Stimulated activated CD8-positive, alpha-beta memory T cell treated with anti-CD3 and anti-CD28 coated beads, Interleukin-12 subunit alpha, Interleukin-12 subunit beta, amount 100 ng/mL, for 1 hour (primary cell): ENCODE measurements at places on chromosomes 2 and 18.
A peak's percentile ranks its signal among the peaks of the same experiment; 100 is the strongest.

- no peak for DNase-seq
Measured at GRCh38 chr18:7657050-7657449, 89.9 kb downstream of the PTPRM start.

GRCh38 chr2:55092439-55092838 is 42.2 kb upstream of the RTN4 start:
- DNase-seq: no peak

- DNase-seq: no peak
Measured at GRCh38 chr2:169077674-169078240, 8.4 kb downstream of the DHRS9 start.

DNA sequence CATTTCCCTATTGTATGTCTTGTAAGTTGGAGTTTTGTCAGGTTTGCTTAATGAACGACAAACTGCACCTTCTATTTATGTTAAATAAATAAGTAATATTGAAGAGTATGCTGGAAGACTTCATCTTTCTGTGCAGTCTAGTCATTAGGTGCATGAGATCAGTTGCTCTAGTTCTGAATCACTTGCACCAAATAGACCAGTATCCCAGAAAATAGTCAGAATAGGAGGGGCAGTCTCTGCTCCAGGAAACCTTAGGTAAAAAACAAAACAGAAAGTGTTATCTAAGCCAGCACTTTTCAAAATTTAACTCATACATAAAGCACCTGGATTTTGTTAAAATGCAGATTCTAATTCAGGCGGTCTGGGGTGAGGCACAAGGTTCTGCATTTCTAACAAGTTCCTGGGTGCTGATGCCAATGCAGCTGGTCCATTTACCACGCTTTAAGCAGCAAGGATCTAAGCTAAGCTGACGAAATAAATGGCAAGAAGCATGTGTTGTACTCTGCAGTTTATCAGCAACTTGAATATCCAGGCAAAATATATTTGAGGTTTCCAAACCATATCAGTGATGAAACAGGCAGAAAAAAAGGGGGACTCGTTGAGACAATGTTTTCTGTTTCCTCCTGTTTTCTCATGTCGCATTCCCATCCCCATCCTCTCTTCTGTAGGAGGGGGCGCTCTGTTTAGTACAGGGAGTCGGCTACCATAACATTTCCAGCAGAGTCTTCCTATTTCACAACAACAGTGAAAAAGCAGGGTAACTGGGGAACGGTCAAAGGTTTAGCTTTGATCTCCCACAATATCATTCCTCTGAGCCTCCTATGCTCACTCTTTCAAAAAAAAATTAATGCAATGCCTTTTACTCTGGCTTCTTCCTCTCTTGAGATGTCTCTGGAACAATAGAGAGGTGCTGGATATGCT is 106.4 kb downstream of the MBD2 start:
- no peak for DNase-seq

DNA sequence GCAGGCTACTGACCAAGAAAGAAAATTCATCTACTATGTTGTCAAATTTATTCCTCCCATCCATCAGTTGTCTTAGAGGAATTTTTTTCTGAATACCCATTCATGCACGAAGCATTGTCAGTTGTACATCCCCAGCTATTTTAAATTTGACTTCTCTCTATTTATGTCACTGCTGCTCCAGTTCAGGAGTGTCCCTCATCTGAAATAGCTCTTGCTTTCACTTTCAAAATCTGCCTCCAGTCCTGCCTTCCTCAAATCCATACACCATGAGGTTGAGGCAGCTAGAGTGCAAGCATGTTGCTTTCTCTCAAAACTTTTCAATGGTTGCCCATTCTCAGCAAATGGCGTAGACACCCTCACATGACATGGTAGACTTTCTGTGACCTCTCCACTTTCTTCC is 335.4 kb upstream of the CDH2 start:
- DNase-seq: no peak

DNA sequence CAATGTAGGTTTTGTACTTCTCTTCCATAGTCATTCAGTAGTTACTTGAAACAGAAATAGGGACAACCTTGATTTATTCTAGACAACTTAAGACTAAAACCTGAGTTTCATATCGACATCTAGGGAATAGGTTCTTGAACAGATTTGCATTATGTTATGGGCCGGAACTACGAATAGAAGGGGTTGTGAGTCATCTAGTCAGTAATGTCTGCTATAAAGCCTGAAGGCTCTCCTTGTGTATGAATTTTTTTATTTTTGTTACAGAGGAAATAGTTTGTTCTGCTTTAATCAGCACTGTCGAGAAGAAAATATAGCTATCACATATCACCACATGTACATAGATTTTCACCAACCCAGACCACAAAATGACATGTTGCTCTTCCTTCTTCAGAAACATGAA is 17.3 kb upstream of the TRIM43 start:
- DNase-seq: no peak

- no peak for DNase-seq
Measured at GRCh38 chr2:178514664-178515063, 34.4 kb downstream of the PLEKHA3 start.

GRCh38 chr2:96695602-96696001 is 44.3 kb downstream of the LMAN2L start:
- no peak for DNase-seq

DNA sequence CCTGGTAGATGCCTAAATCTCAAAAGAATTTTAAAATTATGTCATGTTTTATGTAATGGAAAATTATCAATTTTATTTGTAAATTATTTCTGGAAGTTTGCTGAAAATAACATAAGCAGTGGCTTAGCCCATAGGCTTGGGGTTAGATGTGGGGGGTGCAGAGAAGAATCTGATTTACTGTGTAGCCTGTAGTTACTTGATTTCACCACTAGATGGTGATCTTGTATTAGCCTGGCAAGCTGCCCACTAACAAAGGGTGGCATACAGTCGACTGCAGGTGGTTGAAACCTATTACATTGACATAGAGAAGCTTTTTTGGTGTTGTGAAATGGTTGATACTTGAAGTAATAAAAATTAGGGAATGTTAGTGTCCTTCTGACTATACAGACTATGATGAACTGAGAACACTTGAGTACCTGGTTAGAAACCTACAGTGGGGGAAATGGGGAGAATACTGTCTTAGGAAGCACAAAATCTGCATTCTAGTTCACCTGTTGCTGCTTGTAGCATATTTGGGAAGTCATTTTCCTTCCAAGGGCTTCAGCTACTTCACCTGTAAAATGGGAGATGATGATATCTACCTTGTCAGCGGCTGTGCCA is 191.0 kb upstream of the LHCGR start:
- DNase-seq: peak; percentile 6

- DNase-seq: no peak
Measured at GRCh38 chr2:135227386-135227785, 175.3 kb downstream of the RAB3GAP1 start.

GRCh38 chr2:221103930-221104329 is 468.2 kb downstream of the EPHA4 start:
- no peak for DNase-seq

DNA sequence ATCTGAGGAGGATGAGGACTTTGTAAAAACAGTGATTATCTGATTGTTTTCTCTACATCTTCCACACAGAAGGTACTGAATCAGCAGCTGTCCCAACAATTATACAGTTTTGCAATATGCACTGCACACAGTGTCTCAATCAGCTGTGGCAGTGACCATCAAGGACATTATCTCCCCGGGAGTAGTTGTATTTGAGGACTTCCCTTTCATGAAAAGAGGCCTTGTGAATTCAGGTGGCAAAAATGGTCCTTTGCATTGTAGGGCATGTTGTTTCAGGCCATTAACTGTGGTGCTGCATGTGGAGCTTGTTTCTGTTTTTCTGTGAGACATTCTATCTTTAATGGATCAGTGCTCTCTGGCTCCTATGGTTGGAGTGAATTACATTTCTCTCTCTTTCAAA is 779.4 kb upstream of the FSHR start:
- DNase-seq: no peak
